ENCODE measurements at places on chromosomes 11 and 22. TPM values are rescaled to one million over a fixed set of nuclear protein-coding genes. Genes with fewer than 3 reads are reported as not detected.

Gene PARVG
- 0.23 TPM for total RNA-seq

Gene SULT4A1
- 6.3 TPM for total RNA-seq

Gene CASP12
- not detected for total RNA-seq

- no peaks in the 10 kb centered on the region for H3K27me3 ChIP-seq
- no peak overlapping the region for H3K4me3 ChIP-seq
- H3K27ac ChIP-seq, result no peak overlapping the region
- H3K36me3 ChIP-seq, result no peaks in the 10 kb centered on the region
- no peaks in the 10 kb centered on the region for H3K4me1 ChIP-seq
Observed at GRCh38 chr11:74444173-74444826, 23.0 kb downstream of the KCNE3 start.

GRCh38 chr22:46900549-46900948 is 138.1 kb downstream of the TBC1D22A start:
- no peak overlapping the region for H3K27ac ChIP-seq
- no peak for DNase-seq
- no peaks in the 10 kb centered on the region for H3K27me3 ChIP-seq

DNA sequence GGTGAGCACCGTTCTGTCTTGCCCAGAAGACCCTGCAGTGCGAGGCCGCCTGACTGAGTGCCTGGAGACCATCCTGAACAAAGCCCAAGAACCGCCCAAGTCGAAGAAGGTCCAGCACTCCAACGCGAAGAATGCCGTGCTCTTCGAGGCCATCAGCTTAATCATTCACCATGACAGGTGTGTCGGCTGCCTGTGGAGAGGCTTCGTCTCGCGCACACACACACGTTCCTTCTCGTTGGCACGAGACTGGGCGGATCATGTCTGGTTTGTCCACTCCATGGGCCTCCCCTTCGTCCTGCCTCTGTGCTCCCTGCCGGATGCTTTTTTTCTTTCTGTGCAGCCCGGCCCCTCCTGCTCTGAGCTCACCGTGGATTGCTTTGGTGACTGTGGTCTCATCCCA is 51.1 kb downstream of the MUC6 start:
- H3K27me3 ChIP-seq, result no peaks in the 10 kb centered on the region
- H3K4me1 ChIP-seq, result no peaks in the 10 kb centered on the region
- DNase-seq, result no peak
- H3K36me3 ChIP-seq, result peaks cover 5% of the 10 kb centered on the region

- H3K4me3 ChIP-seq, result no peak overlapping the region
- peaks cover 8% of the 10 kb centered on the region for H3K4me1 ChIP-seq
- H3K36me3 ChIP-seq, result peaks cover 38% of the 10 kb centered on the region
- no peaks in the 10 kb centered on the region for H3K27me3 ChIP-seq
Observed at GRCh38 chr11:88310246-88310645, 27.3 kb downstream of the CTSC start.

- DNase-seq, result peak; percentile 22
- H3K36me3 ChIP-seq, result no peaks in the 10 kb centered on the region
- peaks cover 32% of the 10 kb centered on the region for H3K4me1 ChIP-seq
- no peaks in the 10 kb centered on the region for H3K27me3 ChIP-seq
- peak within 1 kb of the TSS; percentile 89 for H3K27ac ChIP-seq
Observed at GRCh38 chr22:44024288-44024921, at the start of gene PARVB. PARVB (plus strand) TSS chr22:44024302; CDS start chr22:44024340, 38 bp downstream.

DNA sequence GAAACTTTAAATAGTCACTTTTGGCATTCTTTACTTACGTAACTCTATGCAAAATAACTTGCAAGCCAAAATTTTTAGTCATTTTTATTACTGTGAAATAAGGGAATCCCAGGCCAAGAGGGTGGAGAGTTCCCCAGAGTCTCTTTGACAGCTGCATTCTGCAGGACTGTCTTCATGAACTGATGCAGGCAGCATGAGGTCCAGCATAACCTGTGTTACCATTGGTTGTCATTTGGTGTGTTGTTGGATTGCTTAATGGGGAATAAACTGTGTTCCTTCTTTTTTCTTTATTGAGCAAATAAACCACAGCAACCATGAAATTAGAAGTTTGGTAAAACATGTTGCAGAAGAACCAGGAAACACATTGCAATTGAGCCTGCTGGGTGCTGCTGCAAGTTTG is 24.6 kb downstream of the MMP27 start:
- H3K27ac ChIP-seq, result no peak overlapping the region
- no peak for DNase-seq
- peaks cover 4% of the 10 kb centered on the region for H3K4me1 ChIP-seq
- no peaks in the 10 kb centered on the region for H3K36me3 ChIP-seq
- H3K27me3 ChIP-seq, result no peaks in the 10 kb centered on the region

GRCh38 chr22:31120230-31120629 is 2.5 kb upstream of the INPP5J start:
- no peaks in the 10 kb centered on the region for H3K36me3 ChIP-seq
- peaks cover 11% of the 10 kb centered on the region for H3K4me1 ChIP-seq
- no peak for DNase-seq
- H3K27ac ChIP-seq, result no peak overlapping the region
- no peak overlapping the region for H3K4me3 ChIP-seq

DNA sequence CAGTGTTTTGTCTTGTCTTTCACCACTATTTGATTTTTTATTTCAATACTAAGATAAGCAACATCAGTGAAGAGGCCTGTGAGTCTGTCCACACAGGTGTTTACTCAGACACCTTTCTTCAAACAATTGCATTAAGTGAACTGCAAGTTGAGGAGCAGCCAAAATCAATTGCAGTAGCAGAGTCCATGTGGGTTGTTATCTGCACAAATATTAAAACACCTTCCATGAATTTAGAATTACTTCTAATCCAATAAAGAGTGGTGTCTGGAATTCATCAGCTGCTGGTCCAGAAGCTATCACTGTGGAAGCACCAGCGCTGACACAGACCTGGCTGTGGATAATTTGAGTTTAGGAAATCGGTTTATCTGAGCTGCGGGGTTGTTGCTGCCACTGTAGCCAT is 83.5 kb upstream of the FAT3 start:
- DNase-seq, result no peak
- H3K27me3 ChIP-seq, result no peaks in the 10 kb centered on the region
- no peaks in the 10 kb centered on the region for H3K36me3 ChIP-seq

DNA sequence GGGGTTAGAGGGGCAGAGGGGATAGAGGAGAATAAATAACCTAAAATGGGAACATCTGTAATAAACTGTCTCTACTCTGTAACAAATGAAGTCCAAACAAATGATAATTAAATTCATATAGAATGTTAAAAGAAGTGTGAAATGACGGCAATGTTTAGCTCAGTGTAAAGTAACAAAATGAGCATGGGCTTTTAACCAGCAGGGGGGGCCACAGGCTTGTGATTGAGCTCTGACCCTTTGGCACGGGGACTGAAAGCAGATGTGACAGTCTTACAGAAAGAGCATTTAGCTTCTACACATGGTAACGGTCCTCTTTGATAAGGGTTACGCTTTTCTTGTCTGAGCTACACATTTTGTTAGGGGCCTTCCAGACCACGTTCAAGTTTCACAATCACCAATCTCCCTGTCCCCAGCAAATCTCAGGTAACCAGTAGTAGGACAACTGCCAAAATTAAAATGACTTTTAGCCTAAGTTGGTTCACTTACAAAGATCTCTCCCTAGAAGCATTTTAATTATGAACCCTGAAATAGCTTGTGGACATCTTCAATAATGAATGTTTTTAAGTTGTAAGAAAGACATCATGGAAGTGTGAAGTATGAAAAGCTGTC is 262.5 kb downstream of the DCDC1 start:
- DNase-seq, result peak; percentile 85
- H3K27ac ChIP-seq, result peak overlapping the region; percentile 4
- H3K36me3 ChIP-seq, result no peaks in the 10 kb centered on the region
- H3K4me3 ChIP-seq, result peak overlapping the region; percentile 27
- peaks cover 50% of the 10 kb centered on the region for H3K4me1 ChIP-seq

DNA sequence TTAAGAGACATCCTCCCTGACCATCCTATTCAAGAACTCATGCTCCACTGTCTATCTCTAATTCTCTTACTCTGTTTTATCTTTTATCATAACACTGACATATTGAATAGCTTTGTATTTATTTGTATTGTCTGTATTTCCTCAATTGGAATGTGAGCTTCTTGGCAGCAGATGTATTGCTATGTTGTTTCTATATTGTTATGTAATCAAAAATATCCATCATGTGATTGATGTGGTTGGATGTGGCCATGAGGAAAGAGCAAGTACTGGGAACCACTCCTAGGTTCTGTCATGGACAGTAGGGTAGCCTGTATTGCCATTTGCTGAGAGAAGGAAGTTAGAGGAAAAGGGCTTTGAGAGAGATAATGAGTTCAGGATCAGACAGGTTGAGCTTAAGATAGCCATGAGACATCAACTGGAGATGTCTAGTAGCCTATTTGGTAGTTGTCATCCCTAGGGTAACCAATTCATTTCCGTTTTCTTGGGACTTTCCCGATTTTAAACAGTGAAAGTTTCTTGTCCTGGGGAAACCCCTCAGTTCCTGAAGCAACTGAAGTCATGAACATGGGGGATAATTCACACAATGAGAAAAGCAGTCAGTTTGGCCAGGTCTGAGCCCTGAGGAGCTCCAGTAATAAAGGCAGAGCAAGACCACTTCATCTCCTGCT is 404.5 kb downstream of the INSC start:
- no peak overlapping the region for H3K27ac ChIP-seq
- no peaks in the 10 kb centered on the region for H3K27me3 ChIP-seq
- H3K36me3 ChIP-seq, result peaks cover 5% of the 10 kb centered on the region
- DNase-seq, result no peak
- H3K4me3 ChIP-seq, result no peak overlapping the region
- no peaks in the 10 kb centered on the region for H3K4me1 ChIP-seq

DNA sequence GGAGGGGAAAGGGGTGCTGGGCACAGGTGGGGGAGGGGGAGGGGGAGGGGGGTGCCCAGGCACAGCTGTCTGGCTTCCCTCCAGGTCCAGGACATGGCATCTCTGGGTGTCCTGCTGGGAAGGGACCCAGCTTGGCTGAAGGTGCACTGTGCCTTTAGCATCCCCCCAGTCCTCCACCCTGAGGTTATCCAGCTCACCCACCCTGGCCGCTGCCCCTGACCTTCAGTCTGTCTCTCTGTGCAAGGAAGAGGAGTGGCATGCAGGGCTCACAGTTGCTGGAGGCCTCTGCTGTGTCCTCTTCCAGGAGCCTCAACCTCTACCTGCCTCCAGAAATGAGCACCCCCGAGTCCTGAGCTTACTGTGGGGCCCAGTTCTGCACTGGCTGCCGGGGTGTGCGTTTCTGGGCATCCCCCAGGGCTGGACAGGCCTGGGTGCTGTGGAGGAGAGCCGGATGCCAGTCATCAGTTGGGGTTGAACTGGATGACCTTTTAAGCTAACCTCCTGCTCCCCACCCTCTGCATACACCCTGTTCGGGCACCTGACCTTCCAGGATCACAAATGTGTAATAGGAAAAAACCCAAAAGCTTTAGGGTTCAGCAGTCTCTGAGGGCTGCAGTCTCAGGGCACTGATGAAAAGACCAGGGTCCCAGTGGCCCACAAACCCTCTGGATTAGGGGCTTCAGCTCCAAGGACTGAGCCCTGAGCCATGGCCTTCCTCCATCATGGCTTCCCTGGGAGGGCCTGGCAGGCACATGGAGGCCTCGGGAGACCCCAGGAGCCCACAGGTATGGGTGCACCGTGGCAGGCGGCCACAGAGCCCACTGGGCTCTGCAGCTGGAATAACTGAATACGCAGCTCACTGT is 9.6 kb upstream of the CTSD start:
- H3K4me3 ChIP-seq, result no peak overlapping the region
- no peaks in the 10 kb centered on the region for H3K36me3 ChIP-seq
- DNase-seq, result no peak
- H3K4me1 ChIP-seq, result peaks cover 9% of the 10 kb centered on the region
- no peaks in the 10 kb centered on the region for H3K27me3 ChIP-seq
- H3K27ac ChIP-seq, result no peak overlapping the region
